ENCODE measurements at places on chromosomes 13 and 19.

DNA sequence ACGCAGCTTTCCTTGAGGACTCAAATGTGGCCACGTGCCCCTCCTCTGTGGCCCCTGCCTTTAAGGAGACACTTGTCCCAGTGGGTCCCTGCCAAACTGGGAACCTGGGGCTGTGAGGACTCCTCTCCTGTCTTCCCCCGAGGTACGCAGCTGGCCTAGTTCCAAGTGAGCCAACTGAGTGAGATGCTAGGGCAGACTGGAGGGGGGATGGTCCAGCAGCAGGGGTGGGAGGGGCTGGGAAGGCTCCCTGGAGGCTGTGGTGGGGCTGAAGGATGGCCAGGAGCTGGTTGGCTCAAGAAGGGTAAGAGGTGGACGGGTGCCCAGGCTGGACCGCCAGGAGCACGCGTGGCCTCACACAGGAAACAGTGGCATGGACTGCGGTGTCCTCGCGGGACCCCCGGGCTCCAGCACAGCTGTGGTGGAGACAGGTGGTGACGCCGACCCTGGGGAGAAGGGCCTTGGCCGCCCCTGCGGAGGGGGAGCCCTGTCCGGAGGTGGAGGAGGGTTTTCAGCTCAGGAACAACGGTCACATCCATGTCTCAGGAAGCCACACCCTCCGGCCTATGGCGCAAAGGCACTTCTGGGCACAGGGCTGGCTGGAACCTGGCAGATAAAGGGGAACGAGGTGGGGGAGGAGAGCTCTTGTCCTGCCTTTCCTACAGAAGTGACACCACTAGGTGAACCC lies 45.8 kb downstream of the MLLT1 start:
- no peak for DNase-seq

DNA sequence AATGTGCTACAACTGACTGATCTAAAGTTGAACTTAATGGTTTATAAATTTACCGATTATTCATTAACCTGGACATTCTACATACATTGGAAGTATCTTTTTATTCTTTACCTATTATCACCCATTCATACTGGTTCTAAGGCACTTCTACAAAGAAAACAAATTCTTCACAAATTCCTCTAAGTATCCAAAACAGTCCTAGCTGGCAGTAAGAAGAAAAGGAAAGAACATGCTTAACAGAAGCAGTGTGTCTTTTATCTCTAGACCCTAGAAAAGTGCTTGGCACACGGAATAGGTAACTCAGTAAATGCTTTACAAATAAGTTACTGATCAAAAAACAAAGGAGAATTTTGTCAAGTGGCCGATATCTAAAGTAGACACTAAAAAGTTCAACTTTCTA lies 32.8 kb downstream of the TSC22D1 start:
- DNase-seq, result no peak

- DNase-seq, result no peak
Observed at GRCh38 chr19:56088497-56089215, 32.4 kb downstream of the ZNF787 start.

GRCh38 chr19:3914199-3914598 lies 18.7 kb upstream of the NMRK2 start:
- no peak for DNase-seq

- no peak for DNase-seq
Observed at GRCh38 chr13:99809496-99809895, 162.1 kb downstream of the ZIC5 start.

- DNase-seq, result no peak
Observed at GRCh38 chr13:33100886-33101285, 84.7 kb downstream of the KL start.
